ENCODE measurements at places on chromosomes 7 and 10.

- no peak for DNase-seq
Measured at GRCh38 chr10:61455656-61456055, 2.5 kb upstream of the TMEM26 start.

GRCh38 chr10:129192344-129193128 is 274.5 kb upstream of the MGMT start:
- DNase-seq: no peak

GRCh38 chr7:46566097-46566774 is 645.2 kb upstream of the IGFBP3 start:
- DNase-seq: no peak

- DNase-seq: no peak
Measured at GRCh38 chr10:104328896-104329710, 9.2 kb downstream of the ITPRIP start.

- no peak for DNase-seq
Measured at GRCh38 chr7:114450431-114450830, 35.8 kb downstream of the FOXP2 start.

DNA sequence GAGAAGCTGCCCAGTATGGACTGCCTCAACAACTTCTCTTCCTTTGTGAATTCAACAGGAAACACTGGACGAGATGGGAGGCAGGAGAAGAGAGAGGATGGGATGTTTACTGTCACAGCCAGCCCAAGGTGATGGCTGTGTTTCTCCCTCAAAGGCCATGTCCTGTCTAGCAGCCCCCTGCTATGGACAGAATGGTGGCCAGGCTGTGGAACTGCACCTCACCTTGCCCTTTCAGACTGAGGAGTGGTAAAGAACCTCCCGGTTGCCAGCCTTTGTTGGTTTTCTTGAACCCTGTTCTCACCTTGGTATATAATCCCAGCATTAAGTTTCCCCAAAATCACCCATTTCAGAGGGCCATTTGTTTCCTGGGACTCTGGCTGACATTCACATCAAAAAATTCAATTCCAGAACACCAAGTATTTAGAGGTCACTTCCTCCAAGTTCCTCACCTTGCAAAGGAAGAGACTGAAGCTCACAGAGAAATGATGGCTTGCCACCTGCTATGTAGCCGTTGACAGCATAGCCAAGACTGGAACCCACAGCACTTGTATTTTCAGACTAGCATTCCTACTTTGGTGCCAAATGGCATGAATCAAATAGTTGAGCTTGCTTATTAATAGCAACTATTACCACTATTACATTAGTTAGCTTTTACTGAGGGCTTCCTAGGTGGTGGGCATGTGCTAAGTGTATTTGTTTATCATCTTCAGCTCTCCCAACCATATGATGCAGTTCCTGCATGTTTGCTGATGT is 224.0 kb upstream of the GRB10 start:
- no peak for DNase-seq

GRCh38 chr7:113797420-113798010 is 121.3 kb downstream of the PPP1R3A start:
- DNase-seq: no peak

DNA sequence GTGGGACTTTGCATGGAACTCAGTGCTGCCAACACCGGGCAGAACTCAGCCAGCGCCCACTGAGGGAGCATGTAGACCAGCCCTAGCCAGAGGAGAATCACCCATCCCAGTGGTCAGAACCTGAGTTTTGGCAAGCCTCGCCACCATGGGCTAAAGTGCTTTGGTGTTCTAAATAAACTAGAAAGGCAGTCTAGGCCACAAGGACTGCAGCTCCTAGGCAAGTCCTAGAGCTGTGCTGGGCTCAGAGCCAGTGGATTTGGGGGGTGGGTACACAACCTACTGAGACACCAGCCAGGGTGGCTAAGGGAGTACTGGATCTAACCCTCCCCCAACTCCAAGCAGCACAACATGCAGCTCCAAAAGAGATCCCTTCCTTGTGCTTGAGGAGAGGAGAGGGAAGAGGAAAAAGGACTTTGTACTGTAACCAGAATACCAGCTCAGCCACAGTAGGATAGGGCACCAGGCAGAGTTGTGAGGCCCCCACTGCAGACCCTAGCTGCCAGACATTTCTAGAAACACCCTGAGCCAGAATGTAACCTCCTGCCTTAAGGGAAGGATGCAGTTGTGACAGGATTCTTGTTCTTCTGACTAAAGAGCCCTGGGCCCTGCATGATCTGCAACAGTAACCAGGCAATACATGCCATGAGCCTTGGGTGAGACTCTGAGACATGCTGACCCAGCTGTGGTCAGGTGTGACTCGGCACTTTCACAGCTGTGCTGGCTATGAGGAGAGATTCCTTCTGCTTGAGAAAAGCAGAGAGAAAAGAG is 24.4 kb downstream of the GSDME start:
- DNase-seq: no peak

DNA sequence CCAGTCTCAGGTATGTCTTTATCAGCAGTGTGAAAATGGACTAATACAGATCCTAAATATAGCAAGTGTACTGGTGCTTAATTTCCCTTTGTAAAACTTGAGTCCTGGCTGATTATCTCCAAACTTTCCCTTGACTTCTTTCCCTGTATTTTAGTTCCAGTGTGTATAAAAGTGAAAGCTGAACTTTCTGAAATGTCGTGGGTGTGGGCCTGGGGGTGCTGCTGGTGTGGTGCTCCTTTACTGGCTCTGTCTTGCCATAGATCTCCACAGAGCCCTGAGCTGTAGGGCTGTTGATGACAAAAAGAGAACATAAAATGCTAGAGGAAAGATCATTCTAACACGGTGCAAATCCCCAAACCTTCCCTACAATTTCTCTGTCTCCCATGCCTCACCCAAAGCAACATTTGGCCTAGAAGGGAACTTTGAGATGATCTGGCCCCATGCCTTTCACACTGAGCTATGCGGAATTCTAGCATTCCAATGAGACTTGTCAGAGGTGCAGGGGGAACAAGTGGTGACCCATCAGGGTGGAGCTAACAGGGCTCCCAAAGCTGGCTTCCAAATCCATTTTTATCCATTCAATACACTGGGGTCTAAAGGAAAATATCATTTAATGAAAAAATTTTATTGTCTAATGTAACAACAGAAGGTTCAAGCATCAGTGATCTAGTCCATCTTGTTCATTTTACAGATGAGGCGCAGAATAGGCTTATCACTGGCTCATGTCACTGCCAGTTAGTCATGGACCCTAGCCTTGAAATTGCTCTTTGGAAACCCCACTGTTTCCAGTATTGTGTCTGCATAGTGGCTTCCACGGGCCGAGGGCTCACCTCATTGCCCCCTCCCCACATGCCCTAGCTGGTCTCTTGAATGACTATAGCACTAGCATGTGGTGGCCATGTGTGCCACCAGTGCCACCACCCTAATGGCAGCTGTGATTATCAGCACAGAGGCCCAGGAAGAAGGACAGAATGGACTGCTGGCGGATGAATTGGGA is 1000.9 kb downstream of the LRMDA start:
- DNase-seq: no peak

GRCh38 chr10:131799429-131799828 is 101.4 kb upstream of the PPP2R2D start:
- DNase-seq: no peak

DNA sequence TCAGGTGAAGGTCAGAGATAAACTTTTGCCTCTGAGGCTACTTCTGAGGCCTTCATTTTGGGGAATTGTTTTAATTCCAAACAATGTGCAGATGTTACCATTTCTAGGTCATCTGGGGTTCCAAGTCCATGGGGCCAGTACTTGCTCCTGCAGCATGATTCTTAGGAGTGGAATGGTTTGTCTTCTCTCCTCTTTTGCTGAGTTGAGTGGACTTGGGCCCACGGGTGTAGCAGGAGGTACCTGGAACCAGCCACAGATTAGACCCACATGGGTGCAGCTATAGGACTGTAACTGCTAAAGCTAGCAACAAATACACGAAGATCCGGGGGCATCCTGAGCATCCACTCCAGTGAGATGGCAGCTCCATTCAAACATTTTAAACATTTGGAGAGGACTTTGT is 41.6 kb downstream of the WIPF3 start:
- DNase-seq: no peak

DNA sequence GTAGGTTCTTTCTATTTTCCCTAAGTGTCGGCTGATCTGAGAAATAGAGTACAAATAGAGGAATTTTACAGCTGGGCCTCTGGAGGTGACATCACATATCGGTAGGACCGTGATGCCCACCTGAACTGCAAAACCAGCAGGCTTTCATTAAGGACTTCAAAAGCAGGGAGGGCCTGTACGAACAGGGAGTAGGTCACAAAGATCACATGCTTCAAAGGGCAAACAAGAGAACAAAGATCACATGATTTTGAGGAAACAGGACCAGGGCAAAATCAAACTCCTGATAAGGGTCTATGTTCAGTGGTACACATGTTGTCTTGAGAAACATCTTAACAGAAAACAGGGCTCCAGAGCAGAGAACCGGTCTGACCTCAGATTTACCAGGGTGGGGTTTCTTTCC is 88.9 kb downstream of the CNNM2 start:
- no peak for DNase-seq

DNA sequence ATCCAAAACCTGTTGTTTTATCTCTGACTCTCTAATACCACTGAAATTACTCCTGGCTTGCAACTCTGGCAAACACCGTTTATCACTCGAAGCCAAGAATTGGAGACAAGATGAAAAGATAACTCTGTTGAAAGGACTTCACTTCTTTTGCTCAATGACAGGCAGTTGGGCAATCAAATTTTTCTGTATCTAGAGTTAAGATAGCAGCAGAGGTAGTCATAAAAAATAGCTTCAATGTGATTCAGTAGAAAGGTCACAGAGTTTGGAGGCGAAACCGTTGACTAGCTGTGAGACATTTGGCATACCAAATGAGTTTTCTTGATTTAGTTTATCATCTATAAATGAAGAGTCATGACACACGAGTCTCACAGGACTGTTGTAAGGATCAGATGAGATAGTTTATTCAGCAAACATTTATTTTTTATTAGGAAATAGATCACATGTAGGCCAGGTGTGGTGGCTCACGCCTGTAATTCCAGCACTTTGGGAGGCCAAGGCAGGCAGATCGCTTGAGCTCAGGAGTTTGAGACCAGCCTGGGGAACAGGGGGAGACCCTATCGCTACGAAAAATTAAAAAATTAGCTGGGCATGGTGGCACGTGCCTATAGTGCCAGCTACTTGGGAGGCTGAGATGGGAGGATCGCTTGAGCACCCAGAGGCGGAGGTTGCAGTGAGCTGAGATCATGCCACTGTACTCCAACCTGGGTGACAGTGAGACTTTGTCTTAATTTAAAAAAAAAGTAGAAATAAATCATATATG is 23.6 kb downstream of the AKR1B1 start:
- DNase-seq: no peak

DNA sequence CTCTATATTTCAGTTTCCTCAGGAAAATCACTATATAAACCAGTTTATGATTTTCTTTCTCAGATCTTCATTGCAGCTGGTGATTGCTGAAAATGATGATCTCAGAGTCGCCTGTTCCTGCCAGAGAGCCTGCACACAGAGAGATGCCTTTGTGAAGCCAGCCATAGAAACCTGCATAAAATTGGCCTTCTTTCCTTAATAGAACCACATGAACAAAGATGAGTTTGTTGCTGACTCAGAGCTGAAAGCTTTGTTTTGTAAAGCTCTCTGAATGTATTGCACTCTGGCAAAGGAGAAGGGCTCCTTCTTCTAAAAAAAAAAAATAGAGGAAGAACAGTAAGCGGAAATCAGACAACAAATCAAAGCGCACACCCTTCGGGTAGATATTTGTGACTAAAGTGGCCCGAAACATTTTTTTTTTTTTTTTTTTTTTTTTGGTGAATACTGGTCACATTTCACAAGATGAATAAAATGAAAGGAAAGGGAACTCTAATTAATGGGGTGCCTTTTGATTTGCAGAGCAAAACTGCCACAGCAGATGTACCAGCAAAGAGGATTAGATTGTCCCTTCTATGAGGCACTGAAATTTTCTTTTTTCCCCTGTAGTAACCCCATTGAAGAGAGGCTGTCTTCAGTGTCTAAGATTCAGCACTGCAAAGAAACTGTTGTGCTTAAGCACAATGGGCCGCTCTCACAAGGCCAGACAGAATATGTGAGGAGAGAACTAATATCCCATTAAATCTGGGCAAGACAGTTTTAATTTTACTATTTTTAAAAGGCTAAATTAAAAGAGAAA is 75.1 kb upstream of the PTPRZ1 start:
- DNase-seq: no peak

GRCh38 chr7:29254591-29254990 is 60.0 kb downstream of the CHN2 start:
- no peak for DNase-seq

DNA sequence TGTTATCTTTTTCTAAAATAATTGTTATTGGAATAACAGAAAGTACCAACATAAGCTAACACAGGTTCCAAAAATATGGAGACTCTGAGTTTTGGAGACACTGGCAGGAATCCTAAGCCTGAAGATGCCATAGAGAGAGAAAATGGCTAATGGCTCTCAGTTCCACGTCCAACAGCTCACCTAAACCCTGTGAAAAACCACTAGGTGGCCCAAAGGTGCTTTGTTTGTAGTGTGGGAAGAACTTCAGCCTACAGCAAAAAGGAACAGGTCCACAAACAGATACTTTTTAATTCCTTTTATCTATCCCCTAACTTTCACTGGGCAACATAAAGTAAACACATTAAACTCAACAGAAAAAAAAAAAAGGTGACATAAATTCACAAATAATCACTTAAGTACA is 272.3 kb downstream of the SEMA3D start:
- no peak for DNase-seq

GRCh38 chr7:149721084-149721601 is 52.2 kb downstream of the ZNF467 start:
- no peak for DNase-seq

GRCh38 chr10:119973281-119973680 is 80.8 kb downstream of the SEC23IP start:
- DNase-seq: no peak

DNA sequence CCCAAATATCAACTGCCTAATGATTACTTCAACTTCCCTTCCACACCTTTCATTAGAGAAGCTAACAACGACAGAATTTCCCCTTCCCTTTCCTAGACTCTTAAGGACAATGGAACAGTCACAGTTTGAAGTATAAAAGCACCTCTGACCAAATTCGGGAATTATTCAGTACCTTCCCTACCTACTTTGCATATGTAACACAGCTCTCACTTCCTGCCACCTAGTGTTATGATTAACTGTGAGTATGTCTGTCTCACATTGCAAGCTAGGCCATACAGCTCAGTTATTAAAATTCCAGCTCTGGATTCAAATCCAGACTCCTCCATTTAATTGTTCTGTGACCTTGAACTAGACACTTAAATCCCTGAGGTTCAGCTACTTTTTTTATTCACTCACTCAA is 44.8 kb upstream of the HPSE2 start:
- DNase-seq: no peak

GRCh38 chr7:116968631-116969030 is 15.3 kb downstream of the ST7 start:
- DNase-seq: no peak

DNA sequence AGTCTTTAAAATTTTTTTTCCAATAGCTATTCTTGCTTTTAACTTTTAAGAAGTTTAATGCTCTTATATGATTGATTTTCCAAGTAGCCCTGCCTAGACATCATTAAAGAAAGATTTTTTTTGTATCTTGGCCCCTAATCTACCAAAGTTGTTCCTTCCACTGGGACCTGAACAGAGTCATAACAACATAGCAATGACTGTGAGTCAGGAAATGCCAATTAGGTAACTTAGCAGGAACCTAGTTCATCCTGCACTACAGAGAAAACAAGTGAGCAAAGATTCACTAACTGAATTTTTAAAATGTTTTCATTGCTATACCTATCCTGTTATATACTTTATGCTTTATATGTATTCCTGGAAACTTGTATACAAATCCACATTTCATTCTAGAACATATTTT is 284.7 kb downstream of the BICC1 start:
- DNase-seq: no peak

Data from GM12891 (cell line).